H7 (cell line): ENCODE measurements at places on chromosomes 5 and 9. TPM values are rescaled to one million over a fixed set of nuclear protein-coding genes. Genes with fewer than 3 reads are reported as not detected.

The SPATA9 gene
- total RNA-seq = not detected in 2 replicates

The SLCO6A1 gene
- 0.11 TPM in 1 of 2 replicates, not detected in the other for total RNA-seq

GRCh38 chr5:31720811-31721345, 81.9 kb downstream of the PDZD2 start:
- DNase-seq = no peak

DNA sequence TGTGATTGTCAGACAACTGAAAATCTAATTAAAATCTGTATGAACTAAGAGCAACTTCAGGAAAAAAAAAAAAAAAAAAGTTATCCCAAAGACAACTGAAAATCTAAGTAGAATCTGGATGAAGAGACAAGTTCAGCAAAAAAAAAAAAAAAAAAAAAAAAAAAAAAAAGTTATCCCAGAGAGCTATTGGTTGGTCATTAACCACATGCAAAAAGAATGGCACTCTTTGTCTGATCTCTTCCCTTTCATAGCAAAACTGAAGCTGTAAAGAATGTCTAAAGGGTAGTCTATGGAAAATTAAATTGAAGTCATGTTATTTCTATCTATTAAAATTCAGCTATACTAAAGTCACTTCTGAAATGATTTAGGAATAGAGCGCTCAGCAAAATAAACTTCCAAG, 32.9 kb downstream of the STRBP start:
- no peak for DNase-seq

GRCh38 chr9:93595461-93595860, 19.1 kb downstream of the PHF2 start:
- no peak for DNase-seq

DNA sequence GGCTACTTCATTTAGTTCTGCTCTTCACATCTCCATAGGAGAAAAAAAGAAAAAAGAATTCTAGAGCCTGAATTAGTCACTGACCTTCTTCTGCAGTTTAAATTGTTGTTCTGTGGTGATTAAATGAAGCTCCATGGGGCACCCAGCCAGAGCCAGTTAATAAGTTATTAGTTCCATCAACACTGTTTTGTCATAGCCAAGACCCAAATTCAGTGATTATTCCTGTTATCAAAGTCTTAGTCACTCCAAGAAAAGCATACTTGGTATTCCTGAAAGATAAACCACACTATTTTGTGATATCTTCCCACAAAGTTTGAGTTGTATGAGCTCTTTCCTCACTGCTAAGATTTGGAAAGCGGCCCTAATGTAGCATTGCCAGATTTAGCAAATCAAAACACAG, 134.8 kb upstream of the RGMB start:
- no peak for DNase-seq

The ACER2 gene
- total RNA-seq = 2.0 and 3.1 TPM in 2 replicates

GRCh38 chr5:179198825-179199224, 138.7 kb downstream of the ZNF354C start:
- DNase-seq = no peak

- DNase-seq = no peak
These were observed 125.4 kb downstream of the CDC42SE2 start for GRCh38 chr5:131389096-131389868.

The COL23A1 gene
- 15.0 and 18.0 TPM in 2 replicates for total RNA-seq

- DNase-seq = no peak
These were observed 125.8 kb downstream of the MYO10 start for GRCh38 chr5:16810208-16810854.

DNA sequence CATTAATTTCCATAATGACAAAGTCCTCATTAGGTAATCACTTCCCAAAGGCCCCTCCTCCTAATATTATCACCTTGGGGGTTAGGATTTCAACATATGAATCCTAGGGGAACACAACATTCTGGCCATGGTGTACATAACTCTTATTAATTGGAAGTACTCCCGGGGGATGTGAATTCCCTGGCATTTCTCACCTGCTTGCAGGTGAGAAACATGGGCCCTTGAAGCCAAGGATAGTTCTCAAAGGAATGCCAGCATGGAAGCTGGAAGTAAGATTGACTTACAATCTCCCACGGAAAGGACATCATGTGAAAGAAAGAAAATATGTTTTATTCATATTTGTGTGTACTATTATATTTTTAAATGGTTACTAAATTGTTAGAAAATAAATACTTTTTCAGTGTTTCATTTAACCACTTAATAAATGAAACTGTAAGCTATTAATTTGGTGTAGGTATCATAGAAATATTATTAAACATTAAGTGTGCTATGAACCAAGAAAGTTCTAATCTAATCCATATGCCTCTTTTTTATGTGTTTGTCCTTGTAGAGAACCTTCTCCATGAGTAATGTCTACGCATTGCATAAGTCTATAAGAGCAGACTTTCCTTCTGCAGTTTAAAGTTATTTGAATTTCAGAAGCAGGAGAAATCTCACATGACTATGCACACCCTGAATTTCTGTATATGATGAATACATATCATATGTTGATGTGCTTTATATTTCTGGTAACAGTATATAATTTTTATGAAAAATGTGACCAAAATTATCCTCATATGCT, 59.4 kb downstream of the ANXA1 start:
- no peak for DNase-seq

DNA sequence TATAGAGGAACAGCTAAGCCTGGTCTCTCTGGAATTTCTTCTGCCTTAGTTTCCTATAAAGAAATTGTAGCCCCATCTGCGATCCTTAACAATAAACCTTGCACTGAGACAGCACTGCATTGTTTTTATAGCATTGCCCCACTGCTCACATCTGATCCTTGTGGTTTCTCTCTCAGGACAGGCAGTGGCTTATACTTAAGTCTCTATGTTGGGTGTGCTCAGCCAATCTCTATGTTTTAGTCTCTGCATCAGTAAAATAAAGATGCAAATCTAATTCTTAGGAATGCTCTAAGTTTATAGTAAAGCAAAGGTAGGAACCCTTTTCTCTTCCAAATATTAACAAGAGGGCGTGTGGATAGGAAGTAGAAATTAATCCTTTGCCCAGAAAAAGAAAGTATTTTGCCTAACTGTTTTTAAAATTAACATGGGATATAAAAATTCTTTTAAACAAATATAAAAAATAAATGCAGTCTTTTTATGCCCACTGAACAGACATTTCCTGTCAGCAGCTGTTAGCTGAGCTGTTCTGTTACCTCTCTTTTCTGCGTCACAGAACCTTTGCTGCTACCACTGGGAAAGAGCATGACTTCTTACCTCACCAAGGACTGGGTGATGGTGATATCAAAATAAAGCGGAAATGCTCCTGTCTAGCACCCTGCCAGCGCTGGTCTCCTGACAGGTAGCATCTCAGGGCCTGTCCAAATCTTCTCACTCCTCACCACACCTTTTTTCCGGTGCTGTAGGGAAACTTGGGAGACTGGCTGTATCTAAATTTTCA, 29.5 kb downstream of the MRPS27 start:
- DNase-seq = no peak
